ENCODE measurements at places on chromosomes 1 and 21. TPM values are rescaled to one million over a fixed set of nuclear protein-coding genes. Genes with fewer than 3 reads are reported as not detected.

DNA sequence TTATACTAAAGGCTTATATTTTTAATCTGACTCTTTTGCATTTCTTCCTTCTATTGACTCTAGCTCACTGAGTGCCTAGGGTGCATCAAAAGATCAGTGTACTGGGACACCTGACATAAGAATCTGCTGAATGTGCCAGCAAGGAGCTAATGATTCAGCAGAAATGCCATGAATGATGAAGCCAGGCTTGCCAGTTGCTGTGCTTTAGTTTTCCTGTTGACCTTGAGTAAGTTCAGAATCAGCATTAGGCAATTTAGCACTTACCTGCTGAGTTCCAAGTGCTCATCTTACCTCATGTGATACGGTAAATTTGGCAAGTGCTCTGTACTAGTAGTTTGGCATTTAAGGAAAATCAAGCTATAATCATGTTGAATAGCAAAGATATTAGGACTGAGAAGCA, 523.2 kb upstream of the B3GALT2 start:
- DNase-seq = no peak

DNA sequence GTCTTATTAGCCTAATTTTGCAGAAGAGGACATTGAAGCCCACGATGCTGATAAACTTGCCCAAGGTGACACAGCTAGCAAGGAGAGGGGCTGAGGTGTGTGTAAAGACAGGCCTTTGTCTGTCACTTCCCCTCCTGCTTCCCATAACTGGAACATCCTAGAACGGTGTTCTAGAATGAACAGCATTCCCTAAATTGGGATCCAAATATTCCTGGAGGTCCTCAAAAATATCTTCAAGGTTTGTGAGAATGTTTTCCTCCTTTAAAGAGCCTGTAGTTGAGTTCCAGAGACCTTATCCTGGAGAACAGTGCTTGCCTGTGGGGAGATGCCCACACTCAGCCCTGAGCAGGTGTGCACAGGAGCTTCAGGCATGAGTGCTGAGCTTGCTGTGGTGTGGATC, 41.5 kb upstream of the SAMD13 start:
- DNase-seq = no peak

GRCh38 chr1:245463392-245464165, 308.8 kb downstream of the KIF26B start:
- no peak for DNase-seq

GRCh38 chr1:7313826-7314225, 457.3 kb upstream of the VAMP3 start:
- no peak for DNase-seq

DNA sequence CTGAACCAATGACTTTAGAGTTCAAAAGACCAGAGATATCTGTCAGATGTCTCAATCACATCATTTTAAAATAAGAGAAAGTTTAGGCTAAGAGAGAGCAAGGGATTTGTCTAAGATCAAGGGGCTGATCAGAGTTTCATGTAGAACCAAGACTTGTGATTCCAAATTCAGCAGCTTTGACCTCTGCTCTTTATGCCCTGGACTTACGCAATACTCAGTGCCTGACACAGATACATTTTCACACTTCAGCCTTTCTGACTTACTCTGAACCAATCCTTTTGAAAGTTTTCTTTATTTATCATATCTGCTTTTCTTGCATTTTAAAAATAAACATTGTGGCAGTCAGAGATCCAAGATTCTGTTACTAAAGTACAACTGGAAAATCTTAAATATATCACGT, 428.0 kb downstream of the PLPP3 start:
- no peak for DNase-seq

DNA sequence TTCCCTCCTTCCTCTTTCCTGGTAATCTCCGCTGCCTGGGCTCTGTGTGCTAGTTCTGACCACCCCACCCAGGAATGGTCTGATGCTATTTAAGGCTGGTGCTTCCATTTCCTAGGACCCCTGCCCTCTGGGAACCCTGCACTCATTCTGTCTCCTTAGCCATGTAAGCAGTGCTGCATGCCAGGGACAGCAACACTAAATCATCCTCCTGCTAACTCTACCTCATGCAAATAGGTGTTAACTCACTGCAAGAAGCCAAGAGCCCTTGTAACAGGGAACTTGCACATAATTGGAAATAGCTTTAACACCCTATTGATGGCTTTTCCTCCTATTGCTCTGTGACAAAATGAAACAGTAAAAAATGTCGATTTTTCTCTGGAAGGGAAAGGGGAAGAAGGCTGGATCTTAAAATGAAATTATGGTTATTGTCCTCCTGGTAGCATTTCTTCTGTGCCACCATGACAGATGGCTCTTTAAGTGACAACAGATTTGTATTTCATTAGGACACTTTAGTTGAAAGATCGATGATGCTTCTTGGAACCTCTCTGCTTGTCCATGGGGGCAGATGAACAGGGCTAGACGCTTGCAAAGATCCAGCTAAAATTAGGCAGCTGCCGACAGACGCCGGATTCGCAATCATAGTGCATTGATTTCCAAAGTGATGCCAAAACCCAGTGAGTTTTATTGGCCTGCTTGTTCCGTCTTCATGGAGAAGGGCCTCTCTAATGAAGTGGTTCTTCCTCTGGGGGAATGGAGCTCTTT, 551.7 kb downstream of the MATN1 start:
- no peak for DNase-seq

The NCDN gene
- total RNA-seq = 24.5 TPM

DNA sequence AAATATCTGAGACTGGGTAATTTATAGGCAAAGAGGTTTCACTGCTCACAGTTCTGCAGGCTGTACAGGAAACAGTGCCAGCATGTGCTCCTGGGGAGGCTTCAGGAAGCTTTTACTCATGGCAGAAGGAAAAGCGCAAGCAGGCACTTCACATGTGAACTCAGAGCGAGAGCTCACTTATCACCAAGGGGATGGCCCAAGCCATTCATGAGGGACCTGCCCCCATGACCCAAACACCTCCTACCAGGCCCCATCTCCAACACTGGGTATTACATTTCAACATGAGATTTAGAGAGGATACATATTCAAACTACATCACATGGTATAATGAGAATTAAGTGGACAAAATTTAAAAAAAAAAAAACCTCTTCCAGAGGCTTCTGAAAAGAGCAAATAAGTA, 13.7 kb downstream of the WASF2 start:
- DNase-seq = no peak

DNA sequence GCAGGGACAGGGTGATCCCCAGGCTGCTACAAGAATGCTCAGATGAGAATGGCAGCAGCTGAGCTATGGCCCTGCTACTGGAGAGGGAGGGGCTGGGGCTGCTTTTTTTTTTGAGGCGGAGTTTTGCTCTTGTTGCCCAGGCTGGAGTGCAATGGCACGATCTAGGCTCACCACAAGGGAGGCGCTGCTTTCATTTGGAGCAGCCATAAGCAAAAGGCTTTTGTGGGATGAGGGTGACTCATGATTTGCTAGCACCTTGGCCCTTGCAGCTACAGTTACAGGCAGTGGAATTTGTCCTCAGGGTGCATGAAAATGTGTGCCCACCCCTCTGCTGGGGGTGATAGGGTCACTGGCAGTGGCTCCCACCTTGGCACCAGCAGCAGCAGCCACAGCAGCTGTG, 32.4 kb upstream of the CYP4A22 start:
- no peak for DNase-seq

The NPHP4 gene
- 20.0 TPM for total RNA-seq
